ENCODE measurements at places on chromosomes 11 and 22. TPM values are rescaled to one million over a fixed set of nuclear protein-coding genes. Genes with fewer than 3 reads are reported as not detected.

SLC15A3 gene
- 1.8 TPM for total RNA-seq

SLC17A6 gene
- not detected for total RNA-seq

OR56A1 gene
- not detected for total RNA-seq

ATG16L2 gene
- total RNA-seq = 122 TPM
